Activated CD4-positive, alpha-beta T cell treated with anti-CD3 and anti-CD28 coated beads, Interleukin-2, amount 50 U/mL, for 16 hours (primary cell): ENCODE measurements at places on chromosomes 4 and X.

DNA sequence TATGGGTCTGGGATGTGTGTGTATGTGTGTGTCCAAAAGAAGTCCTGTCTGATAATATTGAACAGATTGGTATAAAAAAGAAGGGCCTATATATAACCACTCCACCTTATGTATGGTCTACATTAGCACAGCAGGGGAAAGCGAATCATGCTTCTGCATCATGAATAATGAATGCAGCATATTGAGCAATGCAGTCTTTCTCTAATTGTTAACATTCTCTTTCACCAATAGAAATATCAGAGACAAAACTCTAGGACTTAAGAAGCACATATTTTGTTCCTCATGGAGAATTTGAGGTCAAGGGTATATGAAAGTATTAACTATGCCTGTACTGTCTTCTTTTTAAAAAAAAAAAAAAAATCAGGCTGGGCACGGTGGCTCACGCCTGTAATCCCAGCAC lies 264.3 kb upstream of the NOCT start:
- DNase-seq = no peak

GRCh38 chr4:51830156-51830720 lies 12.7 kb upstream of the DCUN1D4 start:
- no peak for DNase-seq

GRCh38 chr4:73892966-73893365 lies 23.8 kb downstream of the CXCL1 start:
- DNase-seq = no peak

GRCh38 chr4:27861802-27862201 lies 1001.2 kb downstream of the STIM2 start:
- no peak for DNase-seq

- no peak for DNase-seq
Measured at GRCh38 chr4:92996533-92996932, 692.8 kb downstream of the GRID2 start.

GRCh38 chr4:7539659-7540058 lies 104.9 kb upstream of the PSAPL1 start:
- DNase-seq = peak; percentile 56

DNA sequence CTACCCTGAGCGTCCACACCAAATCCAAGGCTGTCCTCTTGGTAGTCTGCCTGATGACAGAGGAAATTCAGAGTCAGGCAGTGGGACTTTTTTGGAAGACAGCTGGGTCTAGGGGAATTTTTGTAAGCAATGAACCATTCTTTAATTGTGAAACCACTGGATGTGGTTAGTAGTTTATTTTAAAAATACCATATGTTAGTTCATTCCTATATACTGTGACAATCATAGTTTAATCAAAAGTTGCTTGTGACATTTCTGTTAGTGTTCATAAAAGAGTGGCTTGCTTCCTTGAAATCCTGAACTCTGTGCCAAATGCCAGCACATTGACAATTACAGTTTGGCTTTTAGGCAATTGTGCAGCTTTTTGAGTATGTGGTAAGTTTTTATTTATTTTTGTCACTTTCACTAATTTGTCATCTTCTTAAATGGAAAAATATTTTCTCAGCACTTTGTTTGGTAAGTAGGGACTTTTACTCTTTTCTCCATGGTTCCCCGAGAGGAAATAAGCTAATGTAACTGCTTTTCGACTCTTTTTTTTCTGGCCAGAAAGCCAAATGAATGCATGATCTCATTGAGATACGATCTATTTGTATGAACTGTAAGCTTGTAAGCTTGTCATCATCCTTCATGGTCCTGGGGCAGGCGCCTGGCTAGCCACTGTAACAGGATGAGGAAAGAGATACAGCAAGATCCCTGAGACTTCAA lies 72.6 kb upstream of the SLC4A4 start:
- DNase-seq = no peak
